Kidney epithelial cell (primary cell): ENCODE measurements at places on chromosomes 13 and 19. TPM values are rescaled to one million over a fixed set of nuclear protein-coding genes. Genes with fewer than 3 reads are reported as not detected.

DNA sequence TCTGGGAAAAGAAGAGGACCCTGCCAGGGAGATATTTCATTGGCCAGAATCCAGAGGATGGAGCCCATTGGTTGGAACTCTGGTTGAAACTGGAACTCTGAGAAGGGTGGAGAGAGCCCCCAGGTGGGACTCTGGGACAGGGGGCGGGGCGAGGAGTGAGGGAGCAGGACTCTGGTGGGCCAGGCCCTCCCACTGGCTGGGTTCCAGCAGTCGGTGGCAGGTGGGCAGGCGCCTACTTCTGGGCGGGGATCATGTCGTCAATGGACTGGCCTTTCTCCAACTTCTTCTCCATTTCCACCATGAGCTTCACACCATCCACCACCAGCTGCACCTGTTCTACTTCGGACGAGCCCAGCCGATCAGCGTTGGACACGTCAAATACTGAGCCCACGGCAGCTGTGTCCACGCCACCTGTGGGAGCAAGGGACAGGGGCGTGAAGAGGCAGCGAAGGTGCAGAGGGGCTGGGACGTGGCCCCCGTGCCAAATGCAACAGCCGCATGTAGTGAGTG, 16.1 kb downstream of the CKM start:
- no peak for DNase-seq

- no peak for DNase-seq
Measured at GRCh38 chr13:73058432-73058735, 421 bp upstream of the KLF5 start.

GRCh38 chr19:751501-752341, 809 bp downstream of the MISP start:
- peak; percentile 67 for DNase-seq

DNA sequence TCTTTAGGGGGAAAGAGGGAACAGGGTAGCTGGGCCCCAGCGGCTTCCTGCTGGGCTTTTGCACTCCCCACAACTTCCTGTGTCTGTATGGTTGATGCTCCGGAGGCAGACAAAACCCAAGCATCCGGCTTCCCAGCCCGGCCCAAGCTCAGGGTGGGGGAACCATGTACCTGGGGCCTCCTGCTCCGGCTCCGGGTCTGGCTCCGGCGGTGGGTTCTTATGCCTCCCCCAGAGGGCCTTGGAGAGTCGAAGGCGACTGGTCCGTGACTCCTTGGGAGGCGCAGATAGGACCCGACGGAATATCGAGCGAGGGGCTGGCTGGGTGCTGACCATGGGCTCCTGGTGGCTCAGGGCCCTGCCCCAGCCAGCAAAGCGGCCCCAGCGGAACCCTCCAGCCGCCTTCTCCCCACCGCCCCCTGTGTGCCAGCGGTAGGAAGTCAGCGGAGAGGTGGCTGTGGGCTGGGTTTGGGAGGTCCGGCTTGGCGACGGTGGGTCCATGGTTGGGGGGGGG, 428 bp downstream of the RASAL3 start:
- no peak for DNase-seq

DNA sequence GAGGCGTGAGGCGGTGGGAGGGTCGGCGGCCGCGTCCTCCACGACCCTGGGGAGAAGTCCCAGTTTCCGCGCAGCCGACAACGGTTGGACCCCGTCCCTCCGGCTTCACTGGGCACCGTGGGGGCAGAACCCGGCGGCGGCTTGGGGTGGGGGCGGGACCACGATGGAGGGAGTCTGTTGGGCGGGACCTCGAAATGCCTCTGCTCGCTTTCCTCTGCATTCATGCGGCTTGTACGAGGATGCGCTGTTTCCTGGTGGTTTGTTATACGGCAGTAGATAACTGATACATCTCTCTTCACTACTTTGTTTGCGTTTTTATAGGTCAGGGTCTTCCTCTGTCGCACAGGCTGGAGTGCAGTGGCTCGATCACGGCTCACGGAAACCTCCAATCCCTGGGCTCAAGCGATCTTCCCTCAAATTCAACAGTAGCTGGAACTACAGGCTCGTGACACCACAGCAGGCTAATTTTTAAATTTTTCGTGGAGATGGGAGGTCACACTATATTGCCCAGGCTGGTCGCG, 24.6 kb upstream of the ZNF846 start:
- DNase-seq, result no peak

DNA sequence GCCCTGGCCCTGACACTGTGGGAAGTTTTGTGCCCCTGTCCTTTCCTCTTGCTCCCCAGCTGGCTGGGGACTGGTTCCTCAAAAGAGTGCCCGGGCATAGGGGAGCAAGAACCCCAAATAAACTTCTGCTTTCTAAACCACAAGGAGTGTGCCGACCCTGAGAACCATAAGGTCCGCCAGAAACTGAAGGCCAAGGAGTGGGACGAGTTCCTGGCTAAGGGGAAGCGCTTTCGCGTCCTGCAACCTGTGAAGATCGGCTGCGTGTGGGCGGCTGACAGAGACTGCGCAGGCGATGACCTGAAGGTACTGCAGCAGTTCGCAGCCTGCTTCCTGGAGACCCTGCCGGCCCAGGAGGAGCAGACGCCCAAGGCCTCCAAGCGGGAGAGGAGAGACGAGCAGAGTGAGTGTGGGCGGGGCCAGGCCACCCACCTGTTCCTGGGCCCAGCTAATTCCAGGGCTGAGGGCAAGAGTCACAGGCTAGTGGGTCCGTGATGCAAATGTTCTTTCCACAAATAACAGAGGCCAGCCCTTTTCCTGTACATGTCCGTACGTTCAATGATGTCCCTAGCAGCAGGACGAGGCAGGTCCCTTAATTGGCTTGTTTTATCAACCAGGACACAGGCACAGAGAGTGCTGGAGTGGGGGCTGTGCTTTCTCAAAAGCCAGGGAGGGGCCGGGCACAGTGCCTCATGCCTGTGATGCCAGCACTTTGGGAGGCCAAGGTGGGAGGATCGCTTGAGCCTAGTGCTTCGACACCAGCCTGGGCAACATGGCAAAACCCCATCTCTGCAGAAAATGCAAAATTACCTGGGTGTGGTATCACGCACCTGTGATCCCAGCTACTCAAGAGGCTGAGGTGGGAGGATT, 25.6 kb downstream of the UBXN6 start:
- no peak for DNase-seq

DNA sequence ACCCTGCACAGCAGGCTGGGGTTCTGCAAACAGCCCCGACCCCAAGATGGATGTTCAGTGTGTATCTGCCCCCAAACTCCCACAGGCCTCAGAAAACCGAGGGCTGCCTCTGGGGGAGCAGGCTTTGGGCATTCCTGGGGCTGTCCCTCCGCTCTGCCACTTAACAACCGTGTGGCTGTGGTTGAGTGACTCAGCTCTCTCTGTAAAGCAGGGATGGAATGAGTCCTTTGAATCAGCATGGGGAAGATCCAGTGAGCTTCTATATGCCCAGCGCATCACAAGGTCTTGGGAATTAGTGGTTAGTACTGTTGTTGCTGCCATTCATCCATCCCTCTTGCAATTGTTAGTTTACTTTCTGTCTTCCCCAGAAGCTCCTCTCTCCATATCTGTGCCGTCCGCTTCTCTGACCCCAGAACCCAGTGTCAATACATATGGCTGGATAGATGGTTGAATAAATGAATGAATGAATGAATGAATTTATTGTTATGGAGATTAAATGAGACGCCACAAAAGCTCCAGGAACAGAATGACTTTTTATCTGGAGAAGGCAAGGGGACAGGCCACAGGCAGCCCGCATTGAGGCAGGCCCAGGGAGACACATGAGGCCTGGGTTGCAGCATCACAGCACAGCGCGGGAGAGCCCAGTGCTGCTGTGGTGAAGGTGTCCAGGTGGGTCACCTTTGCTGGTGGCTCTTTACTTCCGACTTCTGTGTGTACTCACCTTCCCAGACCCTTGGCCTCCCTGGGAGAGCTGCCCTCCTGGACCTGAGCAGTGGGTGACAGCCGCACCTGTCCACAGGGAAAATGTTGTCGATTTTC, 89.2 kb downstream of the RGCC start:
- peak; percentile 71 for DNase-seq

DNA sequence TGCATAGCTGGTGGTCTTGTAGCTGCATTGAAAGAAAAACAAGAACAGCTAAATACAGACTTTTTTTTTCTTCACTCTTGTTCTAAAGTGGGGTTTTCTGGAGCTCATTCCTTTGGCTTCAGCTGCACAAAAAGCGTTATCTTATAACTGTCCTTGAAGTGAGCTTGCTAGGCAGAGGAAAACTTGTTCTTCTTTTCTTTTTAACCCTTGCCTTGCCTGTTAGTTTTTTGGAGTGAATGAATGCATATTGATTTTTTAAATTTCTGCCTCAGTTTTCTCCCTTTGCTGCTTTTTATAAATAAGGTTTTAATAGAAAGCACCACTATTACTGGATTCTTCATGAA, 1.5 kb downstream of the ZNF765 start:
- no peak for DNase-seq

The PSG6 gene
- not detected in 2 replicates for total RNA-seq

The KIR2DL3 gene
- total RNA-seq, result not detected in 2 replicates

The UBE2L5 gene
- total RNA-seq, result not detected in 2 replicates

The HSH2D gene
- 0.46 and 1.8 TPM in 2 replicates for total RNA-seq
